ENCODE measurements at places on chromosomes 1 and 21.

GRCh38 chr1:82979593-82980236 lies 1019.2 kb downstream of the TTLL7 start:
- H3K36me3 ChIP-seq = no peaks in the 10 kb centered on the region
- DNase-seq = peak; percentile 53
- H3K4me3 ChIP-seq = no peak overlapping the region
- H3K4me1 ChIP-seq = peaks cover 21% of the 10 kb centered on the region

GRCh38 chr1:234295068-234295467 lies 78.2 kb upstream of the COA6 start:
- H3K4me1 ChIP-seq = no peaks in the 10 kb centered on the region
- H3K27ac ChIP-seq = no peak overlapping the region
- no peak overlapping the region for H3K4me3 ChIP-seq
- no peaks in the 10 kb centered on the region for H3K36me3 ChIP-seq
- no peaks in the 10 kb centered on the region for H3K27me3 ChIP-seq

DNA sequence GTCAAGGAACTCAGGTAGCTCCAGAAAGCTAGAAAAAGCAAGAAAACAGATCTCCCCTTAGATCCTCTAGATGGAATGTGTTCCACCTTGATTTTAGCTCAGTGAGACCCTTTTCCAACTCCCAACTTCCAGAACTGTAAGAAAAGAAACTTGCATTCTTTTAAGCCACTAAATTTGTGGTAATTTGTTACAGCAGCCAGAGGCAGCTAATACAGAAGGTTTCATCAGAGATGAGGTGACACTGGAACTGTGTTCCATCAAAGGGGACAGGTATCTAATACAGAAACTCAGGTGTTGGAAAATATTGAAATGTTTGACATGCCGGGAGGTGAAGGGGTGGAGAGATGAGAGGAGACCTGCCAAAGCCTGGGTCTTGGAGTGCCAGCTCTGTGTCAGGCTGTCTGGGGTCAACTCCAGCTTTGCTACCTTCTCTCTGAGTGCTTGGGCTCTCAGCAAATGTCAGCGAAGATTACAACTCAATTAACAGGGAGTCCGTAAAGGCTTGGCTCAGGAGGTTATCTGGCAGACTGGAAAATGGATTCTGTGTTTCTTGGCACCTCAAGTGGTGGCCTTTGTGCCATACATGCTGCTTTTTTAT lies 71.3 kb downstream of the PLPP3 start:
- no peak overlapping the region for H3K4me3 ChIP-seq
- no peak for DNase-seq

- H3K36me3 ChIP-seq = peaks cover 23% of the 10 kb centered on the region
- no peaks in the 10 kb centered on the region for H3K27me3 ChIP-seq
- H3K27ac ChIP-seq = peak within 1 kb of the TSS; percentile 89
- DNase-seq = no peak
These were observed at the start of gene CD52 for GRCh38 chr1:26317612-26318337. CD52 (plus strand) TSS chr1:26317958; CDS start chr1:26318018, 60 bp downstream.

DNA sequence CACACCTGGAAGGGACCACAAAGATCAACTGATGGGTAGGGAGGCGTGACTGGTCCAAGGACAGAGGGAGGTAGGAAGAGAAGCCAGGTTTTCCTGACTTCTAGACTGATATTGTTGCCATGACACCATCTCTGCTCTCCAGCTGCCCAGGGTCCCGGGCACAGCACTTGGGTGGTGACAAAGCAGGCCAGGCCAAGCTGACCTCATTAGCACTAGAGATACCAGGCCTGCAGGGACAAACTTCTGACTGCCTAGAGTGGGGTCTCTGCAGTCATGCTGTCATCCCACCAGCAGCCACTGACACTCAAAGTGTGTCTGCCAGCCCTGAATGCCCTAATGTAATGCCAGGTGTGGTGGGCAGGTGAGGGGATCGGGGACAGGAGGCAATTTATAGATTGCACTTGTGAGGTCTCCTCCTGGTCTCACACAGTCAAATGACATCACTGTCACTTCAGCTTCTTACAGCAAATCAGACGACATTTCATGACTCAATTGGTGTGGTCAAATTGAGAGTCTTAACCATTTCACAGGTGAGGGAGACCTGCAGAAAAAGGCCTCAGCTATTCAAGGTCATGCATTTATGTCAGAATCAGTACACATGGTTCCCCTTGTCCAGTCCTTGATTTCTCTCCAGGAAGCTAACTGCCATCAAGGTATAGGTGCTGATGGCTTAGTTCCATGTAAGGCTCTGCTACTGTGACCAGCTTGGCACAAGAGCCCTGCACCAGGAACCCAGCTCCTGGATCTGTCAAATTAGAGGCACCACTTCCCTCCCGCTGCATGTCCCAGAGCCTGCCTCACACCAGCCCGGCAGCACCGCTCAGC lies 2.7 kb downstream of the SLC9A1 start:
- no peak overlapping the region for H3K4me3 ChIP-seq
- DNase-seq = no peak
- no peaks in the 10 kb centered on the region for H3K27me3 ChIP-seq
- no peak overlapping the region for H3K27ac ChIP-seq
- H3K36me3 ChIP-seq = no peaks in the 10 kb centered on the region
- peaks cover 27% of the 10 kb centered on the region for H3K4me1 ChIP-seq

DNA sequence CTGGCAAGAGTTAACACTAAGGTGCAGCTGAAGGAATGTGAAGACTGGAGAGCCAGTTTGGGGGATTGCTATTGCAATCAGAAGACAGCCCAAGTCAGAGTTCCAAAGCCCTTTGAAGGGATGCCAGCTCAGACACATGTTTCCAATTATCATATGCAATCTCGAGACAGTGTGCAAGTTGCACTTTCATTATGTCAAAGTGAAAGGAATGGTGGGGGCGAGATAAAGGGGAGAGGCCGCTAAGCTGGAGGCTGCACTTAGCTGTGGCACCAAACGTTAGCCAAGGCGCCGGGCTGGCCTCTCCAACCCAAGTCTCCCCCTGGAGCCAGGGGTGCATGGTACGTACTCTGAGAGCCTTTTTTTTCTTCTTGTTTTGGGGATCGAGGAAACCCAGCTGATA lies 58.0 kb downstream of the NGF start:
- H3K36me3 ChIP-seq = no peaks in the 10 kb centered on the region
- no peaks in the 10 kb centered on the region for H3K4me1 ChIP-seq
- no peak for DNase-seq
- H3K27me3 ChIP-seq = no peaks in the 10 kb centered on the region
- no peak overlapping the region for H3K4me3 ChIP-seq

Measured in thymus (tissue), 14 donors.